ENCODE measurements at places on chromosomes 2 and 18.

- DNase-seq: no peak
Observed at GRCh38 chr2:149314687-149315086, 15.7 kb upstream of the LYPD6 start.

- no peak for DNase-seq
Observed at GRCh38 chr2:53958443-53958842, 12.3 kb downstream of the PSME4 start.

- DNase-seq: no peak
Observed at GRCh38 chr2:206116278-206116677, 30.3 kb upstream of the INO80D start.

DNA sequence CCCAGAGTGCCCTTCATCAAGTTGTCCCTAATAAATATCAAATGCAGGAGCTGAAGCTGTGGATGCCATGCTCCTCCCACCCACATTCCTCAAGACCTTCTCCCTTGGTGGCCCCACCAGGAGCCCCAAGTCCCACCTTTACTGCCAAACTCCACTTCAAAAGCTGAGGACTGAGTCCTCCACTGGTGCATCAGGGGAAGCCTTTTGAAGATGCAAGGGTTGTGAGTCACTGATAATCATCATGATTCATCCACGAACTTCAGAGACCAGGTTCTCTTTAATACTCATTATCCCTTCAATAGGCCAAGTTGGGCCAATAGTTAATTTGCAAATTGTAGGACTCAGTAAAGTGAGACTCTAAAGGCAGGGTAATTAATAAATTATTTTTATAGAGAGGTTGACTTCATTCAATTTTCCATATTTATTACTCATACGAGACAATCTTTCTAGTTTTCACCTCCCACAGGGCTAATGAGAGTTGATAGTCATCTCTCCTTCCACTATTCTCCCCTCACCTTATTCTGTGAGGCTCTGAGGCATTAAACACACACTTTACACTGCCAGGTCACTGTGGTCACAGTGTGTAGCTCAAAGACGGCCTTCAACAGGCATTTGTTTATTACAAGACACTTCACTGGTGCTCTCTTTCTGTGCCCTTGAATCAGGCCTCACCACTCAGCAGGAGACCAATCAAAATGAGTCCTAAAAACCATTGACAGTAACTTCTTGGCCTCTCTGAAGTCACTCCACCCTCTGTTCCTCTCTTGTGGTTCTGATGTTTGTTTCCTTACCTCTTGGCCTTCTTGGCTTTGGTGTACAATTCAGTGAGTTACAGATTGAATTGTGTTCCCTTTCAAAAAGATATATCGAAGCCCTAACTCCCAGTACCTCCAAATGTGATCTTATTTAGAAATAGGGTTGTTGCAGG is 99.9 kb downstream of the TRIB2 start:
- peak; percentile 75 for DNase-seq

GRCh38 chr2:10497797-10498251 is 49.7 kb upstream of the ODC1 start:
- peak; percentile 95 for DNase-seq

- no peak for DNase-seq
Observed at GRCh38 chr2:69454976-69455375, 17.7 kb upstream of the NFU1 start.

DNA sequence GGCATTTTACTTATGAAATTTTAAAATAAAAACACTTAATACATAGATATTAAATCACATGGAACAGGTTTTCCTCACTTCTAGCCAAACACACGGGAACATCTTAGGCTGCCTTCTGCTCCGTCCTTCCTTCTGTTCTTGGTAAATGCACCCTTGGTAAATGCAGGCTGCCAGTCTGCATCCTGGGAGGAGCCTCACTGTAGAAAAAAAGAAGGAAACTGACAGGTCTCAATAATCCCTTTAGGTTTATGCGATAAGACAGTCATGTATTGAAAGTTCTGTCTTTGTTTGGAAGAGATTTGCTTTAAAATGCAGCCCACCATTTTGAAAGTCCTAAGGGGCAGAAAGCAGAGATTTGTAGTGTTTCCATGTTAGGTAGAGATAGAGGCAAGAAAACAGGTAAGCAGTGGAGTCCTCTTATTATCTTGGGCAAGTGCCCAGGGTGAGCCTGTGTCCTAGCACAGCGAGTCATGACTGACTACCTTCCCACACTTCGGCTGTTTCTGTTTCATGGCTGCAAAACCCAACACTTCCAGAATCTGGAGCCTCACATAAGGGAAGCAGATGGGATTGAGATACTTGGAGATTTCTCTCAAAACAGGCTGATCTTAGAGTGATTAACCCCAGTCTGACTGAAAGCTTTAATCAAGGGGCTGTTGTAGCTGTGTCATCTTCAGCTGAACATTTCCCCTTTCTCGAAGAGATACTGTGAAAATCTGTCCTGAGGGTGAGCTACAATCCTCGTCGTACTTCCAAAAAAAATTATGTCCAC is 131.4 kb upstream of the MAP3K20 start:
- no peak for DNase-seq

DNA sequence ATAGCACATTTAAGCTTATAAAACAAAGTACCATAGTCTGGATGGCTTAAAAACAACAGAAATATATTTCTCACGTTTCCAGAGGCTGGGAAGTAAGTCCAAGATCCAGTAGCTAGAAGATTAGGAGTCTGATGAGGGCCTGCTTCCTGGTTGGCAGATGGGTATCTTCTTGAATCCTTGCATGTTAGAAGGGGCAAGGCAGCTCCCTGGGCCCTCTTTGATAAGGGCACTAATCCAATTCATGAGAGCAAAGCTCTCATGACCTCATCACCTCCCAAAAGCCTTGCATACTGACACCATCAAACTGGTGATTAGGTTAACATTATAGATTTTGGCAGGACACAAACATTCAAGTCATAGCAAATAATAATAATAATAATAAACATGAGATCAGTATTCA is 146.4 kb downstream of the CCDC102B start:
- DNase-seq: no peak

DNA sequence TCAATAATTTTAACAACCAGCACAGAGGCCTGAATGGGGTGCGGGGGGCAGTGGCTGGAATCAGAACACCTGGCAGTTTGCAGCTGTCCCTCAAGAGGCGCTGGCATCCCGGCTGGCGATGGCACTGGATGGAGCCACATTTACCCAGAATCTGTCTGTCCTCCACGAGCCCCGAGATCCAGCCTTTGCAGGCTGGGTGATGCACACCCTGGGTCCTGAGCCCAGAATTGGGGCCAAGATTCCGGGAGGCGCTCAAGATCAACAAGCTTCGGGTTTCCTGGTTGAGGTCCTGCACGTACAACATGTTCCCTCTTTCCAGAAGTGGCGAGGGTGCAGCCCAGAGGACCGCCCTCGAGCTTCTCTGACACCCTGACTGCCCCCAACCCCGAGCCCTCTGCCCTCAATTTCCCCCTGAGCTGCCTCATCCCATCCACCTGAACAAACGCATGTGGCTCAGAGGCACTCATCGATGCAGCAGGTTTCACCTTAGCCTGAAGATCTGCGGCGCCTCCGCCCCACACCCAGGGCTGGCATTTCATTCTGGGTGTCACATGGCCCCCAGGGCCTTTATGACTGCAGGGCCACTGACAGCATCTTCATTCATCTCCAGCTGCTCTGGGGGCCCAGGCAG is 97.5 kb downstream of the TFCP2L1 start:
- DNase-seq: no peak

- no peak for DNase-seq
Observed at GRCh38 chr18:12989397-12990122, 1.6 kb upstream of the CEP192 start.

- DNase-seq: no peak
Observed at GRCh38 chr2:2083113-2083758, 247.8 kb downstream of the MYT1L start.

DNA sequence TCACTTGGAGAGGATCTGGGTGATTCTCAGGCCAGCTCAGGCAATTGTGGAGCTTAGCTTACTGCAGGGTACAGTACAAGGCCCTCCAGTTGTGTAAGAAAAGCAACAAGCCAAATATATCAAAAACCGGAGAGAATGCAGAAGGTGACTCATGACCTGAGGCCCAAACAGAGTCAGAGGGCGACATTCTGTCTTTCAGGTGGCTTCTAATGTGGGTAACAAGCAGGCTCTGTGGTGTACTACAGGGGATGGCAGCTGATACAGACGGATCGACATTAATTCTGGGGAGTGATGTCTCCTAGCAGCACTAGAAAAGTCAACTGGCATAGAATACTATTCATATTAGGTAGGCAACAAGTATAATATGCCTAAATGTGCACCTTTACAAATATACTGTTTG is 219.5 kb upstream of the SOX11 start:
- DNase-seq: no peak

DNA sequence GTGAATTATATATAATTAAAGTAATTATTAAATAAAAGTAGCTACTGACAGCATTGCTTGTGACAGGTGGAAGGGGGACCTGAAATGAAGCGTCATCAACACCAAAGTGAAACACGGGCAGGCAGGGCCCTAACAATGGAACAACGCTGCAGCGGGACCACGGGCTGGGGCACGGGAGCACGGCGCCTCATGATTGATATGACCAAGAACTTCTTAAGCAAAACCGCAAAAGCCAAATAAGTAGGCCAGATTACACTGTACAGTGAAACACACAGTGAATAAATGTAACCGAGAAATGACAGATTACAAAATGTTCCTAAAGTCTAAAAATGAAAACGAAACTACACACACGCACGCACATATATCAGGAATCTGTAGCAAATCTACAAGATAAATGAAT is 81.4 kb downstream of the SNTG2 start:
- DNase-seq: peak; percentile 8

- no peak for DNase-seq
Observed at GRCh38 chr2:202749477-202749876, 114.7 kb downstream of the FAM117B start.

- DNase-seq: no peak
Observed at GRCh38 chr2:78309460-78309859, 716.0 kb upstream of the REG3G start.

DNA sequence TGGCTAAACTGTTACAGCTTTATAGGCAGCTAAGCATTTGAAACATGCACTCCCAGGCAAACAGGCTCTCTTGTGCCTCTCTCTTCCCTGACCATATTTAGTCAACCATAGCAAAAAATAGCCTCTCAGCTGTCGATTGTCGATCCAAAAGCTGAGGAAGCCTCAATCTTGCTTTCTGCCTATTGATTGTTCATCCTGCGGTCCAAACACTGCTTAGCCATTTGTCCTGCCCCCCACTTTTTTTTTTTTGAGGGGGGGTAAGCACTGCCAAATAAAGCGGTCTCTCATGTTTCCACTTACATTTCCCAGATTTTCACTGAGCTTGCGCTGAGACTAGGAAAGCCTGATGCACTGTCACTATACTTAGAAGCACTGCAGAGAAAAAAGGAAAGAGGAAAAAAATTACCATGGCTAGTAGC is 90.8 kb downstream of the MIB1 start:
- DNase-seq: no peak

- DNase-seq: peak; percentile 81
Observed at GRCh38 chr2:152718909-152719645, 657 bp downstream of the ARL6IP6 start.

DNA sequence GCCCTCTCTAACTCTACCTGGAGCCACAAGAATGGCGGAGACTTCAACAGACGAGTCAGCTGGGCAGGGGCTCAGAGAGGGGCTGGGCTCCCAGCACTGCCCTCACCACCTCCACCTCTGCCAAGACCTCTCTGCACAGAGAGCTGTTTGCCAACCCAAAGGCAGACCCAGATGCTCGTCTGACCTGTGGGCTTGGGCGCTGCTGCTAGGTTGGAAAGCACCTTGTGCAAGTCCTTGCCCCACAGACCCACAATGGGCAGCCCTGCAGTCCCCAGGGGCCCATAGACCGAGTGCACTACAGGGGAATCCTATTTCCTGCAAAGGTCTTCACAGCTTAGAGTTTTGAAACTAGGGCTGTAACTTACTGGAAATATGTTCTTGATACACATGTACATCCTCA is 13.3 kb downstream of the ACKR3 start:
- no peak for DNase-seq

DNA sequence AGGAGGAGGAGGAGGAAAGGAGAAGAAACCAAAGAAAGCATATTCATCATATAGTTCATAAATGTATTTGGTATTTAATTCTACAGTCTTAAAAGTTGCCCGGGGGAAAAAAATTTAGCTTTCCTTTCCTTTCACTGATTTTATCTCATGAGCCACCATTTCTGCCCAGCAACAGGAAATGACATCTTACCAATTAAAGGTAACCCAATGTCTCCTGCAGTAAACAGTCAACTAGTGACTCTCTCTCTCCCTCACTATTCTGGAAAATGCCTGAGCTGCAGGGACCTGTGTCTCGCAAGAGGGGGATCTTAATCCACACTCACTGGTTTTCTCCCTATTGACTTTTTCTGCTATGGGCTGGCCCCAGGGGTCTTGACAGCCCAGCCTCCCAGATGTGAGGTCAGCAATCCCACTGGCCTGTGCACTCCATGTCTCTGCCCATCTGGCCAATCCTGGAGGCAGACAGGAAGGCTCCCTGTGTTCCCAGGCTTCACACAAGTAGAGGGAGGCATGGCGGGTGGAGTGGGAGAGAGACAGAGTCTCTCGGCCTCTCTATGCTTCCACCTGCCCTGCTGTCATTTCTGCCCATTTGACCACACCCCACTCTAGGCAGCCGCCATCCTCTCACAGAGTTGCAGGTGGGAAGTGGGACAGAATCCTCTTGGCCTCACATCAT is 85.4 kb upstream of the CABLES1 start:
- no peak for DNase-seq

- no peak for DNase-seq
Observed at GRCh38 chr2:151918308-151918707, 90.1 kb upstream of the ARL5A start.

GRCh38 chr2:96747061-96747617 is 7.3 kb upstream of the LMAN2L start:
- no peak for DNase-seq

GRCh38 chr2:182726473-182726872 is 10.4 kb downstream of the DNAJC10 start:
- DNase-seq: no peak

DNA sequence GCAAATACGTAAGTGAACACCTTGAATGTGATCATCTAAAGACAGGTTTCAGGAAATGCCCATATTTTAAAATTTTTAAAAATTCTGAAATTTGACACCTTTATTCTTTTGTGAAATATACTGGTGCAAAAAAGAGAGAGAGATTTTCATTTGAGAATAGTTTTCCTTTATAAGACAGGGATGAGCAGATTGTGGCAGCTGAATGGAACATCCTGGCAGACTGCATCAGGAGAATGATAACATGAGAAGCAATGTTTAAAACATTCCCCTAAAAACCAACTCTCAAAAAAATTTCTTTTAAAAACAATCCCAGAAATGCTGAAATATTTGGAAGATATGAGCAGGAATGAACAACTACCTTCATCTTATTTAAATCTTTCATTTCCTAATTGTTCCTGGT is 744.8 kb upstream of the ID2 start:
- no peak for DNase-seq

GRCh38 chr18:78090584-78090983 is 840.9 kb downstream of the GALR1 start:
- no peak for DNase-seq

GRCh38 chr2:54755641-54756326 is 32.3 kb downstream of the EML6 start:
- no peak for DNase-seq

All from A172 (cell line).